ENCODE measurements at places on chromosomes 1 and 21.

GRCh38 chr1:184860535-184860934 lies 105.9 kb upstream of the EDEM3 start:
- no peak for DNase-seq

GRCh38 chr1:200353232-200353631 lies 56.6 kb downstream of the ZNF281 start:
- DNase-seq: no peak

- DNase-seq: no peak
Observed at GRCh38 chr1:33718186-33718585, 145.7 kb upstream of the HMGB4 start.

DNA sequence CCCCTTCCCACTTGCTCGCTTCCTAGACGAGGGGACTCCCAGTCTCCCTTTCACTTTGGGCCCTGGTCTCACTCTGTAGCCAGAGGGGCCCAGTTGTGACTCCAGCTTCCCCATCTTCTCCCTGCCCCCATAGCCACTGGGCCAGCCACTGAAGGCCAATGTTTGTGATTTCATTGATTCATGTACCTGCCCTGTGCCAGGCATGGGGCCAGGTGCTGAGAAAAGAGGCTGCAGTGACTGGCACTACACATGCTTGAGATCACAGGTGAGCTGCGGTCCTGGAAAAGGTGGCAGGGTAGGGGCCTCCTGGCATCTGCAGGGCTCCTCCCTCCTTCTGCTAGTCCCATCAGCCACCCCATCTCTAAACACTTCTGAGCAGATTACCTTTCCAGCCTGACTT lies 345.3 kb upstream of the VAMP3 start:
- DNase-seq: no peak

DNA sequence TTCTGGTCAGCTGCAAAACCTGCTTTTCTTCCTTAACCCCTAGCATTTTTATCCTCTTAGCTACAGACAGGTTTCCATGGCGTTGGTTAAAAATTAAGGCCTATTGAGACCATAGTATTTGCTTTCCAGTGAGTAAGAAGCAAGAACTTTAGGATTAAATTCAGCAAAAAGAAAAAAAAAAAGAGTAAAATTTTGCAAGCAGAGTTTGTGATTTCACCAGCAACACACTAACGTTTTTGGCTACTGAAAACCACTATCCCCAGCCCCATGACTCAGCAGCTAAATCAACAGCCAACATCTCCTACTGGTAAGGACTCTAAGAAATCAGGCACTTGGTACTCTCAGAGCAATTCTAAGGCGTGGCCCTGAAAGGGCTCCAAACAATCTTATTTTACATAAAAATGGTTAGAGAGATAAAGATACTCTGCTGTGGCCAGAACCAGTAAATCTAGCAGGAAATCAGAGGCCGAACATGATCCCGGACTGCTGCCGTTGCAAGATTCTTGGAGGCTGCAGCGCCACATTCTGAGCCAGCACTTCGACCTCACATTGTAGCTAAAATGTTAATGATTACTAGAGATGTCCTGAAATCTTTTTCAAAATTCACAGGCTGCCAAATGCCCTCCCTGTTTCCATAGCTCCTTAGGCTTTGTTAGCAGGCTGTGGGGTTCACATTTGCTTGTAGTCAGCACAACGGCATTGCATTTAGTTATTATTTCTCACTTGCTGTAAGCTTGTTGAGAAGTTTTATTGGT lies 1.6 kb upstream of the ENO1 start:
- DNase-seq: peak; percentile 84

DNA sequence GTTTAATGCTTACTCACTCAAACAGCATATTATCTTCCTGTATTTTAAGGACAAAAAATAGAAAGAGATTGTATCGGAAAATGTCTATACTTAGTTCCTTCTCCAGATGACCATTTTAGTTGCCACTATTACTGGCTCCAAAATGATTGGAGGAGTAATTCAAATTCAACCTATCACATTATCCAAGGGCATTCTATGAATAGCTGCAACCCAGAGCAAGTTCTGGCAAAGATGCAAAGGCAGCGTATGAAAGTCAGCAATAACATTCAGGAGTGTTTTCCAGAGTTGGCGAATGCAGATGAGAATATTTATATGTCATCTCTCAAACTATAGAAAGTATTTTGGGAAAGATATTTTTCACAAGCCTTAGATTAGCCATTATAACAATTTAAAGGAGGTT lies 389.8 kb upstream of the ADGRL2 start:
- no peak for DNase-seq

GRCh38 chr1:41475859-41476567 lies 8.5 kb downstream of the EDN2 start:
- DNase-seq: no peak

- DNase-seq: no peak
Observed at GRCh38 chr1:23650344-23650990, 41.1 kb upstream of the RPL11 start.

DNA sequence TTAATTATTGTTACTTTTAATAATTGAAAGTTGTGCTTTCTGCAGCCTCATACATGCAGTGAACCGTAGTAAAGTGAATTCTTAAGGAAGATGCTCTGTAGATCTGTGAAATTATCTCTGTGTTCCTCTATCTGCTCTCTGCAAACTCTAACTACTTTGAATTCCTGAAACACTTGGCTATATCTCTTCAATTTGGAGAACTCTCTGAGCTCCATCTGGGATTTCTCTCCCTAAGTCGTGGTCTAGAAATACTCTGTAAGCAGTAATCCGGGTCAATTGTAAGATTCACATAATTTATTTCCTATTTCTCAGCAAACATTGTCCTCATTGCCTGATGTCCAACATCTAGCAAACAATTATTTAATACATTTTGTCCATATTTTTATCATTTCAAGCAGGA lies 164.9 kb downstream of the USH2A start:
- no peak for DNase-seq

DNA sequence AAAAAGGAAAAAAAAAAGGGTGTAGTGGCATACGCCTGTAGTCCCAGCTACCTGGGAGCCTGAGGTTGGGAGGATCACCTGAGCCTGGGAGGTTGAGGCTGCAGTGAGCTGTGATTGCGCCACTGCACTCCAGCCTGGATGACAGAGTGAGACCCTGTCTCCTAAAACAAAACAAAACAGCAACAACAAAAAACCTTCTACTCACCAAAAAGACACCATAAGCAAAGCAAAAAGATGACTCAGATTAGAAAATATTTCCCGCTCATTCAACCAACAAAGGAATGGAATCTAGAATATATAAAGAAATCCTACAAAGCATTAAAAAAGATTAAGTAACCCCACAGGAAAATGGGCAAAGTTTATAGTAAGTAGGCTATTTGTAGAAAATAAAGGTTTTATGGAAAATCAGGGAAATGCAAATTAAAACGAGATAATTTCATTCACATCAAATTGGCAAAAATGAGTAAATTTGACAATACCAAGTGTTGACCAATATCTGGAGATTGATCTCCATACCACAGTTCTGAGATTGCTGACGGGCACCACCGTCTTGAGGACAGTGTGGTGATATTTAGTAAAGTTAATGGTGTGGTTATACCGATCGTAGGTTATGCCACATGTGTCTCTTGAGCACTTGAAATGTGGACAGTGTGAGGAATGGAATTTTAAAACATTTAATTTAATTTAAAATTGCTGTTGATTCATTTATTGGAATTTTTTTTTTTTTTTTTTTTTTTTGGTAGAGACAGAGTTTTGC lies 54.0 kb downstream of the PIK3CD start:
- peak; percentile 50 for DNase-seq

- DNase-seq: no peak
Observed at GRCh38 chr1:207084232-207084631, 4.4 kb upstream of the C4BPB start.

DNA sequence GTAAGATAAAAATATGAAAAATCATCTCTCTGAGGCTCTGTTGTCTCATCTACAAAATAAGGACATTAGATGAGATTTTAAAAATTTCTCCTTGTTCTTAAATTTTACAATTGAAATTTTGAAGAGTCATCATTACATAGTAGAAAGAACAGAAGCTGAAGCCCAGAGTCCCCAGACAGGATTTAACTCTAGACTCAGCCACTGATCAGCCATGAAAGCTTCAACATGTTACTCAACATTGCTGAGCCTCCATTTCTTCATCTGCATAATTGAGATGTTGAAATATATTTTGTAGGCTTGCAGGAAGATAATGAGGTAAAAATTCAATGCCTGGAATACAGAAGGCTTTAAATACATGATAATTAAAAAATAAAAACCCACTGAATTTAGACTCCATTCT lies 633.3 kb downstream of the LMO4 start:
- DNase-seq: no peak

DNA sequence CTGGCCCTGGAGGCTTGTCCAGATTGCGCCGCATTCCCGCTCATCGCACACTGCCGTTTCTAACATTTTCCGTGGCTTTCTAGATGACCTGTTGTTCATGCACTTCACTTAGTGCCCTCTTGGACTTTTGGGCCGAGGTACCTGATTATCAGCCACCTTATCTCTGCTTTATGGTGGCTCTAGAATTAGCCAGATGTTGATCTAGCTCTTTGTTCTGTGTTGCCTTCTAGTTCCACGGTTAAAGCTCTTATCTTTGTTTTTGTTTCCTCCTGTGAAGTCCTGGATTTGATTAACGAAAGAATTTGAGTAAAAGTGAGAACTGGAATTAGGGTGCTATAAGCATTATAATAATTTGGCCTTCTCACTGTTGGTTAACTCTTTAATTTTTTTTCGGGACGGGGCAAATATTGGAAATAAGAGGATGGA lies 945 bp downstream of the RNPEP start:
- no peak for DNase-seq

DNA sequence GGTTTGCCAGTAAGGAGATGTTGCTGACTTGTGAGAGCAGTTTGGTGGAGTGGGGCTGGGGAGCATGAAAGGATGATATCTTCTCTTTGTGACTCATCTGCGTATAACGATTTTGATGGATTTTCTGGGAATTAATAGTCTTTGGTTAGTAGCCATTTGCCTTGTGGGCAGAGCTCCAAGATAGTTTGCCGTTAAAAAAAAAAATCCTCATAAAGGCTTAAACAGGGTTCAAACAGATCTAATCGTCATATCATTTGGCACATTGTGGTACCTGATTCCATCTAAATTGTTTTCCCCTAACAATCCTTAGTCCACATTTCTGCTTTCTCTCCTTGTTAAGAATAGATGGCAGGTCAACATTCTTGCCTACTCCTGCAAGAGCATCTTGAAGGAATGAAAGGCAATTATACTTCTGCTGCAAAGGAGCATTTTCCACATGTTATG lies 168.0 kb downstream of the PPP1R12B start:
- DNase-seq: no peak

DNA sequence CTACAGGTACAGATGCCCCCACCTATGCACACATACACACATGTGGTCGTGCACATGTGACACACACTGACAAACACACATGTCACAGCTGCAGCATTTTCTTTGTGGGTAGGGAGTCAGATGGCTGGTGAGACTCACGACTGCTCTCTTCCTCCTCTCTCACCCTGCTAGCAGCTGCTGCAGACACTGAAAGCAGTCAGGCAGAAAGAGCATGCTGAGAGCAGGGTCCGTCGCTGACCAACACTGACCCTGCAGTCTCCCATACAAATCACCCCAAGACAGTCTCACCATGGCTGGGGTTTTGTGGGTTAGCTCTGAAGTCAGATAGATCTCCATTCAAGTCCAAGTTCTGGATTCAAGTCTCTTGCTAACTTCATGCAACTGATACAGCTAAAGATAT lies 188.3 kb downstream of the ASTN1 start:
- DNase-seq: no peak

- DNase-seq: no peak
Observed at GRCh38 chr21:24372506-24372905, 1234.8 kb downstream of the MRPL39 start.

- no peak for DNase-seq
Observed at GRCh38 chr1:47883963-47884362, 113.2 kb downstream of the TRABD2B start.

DNA sequence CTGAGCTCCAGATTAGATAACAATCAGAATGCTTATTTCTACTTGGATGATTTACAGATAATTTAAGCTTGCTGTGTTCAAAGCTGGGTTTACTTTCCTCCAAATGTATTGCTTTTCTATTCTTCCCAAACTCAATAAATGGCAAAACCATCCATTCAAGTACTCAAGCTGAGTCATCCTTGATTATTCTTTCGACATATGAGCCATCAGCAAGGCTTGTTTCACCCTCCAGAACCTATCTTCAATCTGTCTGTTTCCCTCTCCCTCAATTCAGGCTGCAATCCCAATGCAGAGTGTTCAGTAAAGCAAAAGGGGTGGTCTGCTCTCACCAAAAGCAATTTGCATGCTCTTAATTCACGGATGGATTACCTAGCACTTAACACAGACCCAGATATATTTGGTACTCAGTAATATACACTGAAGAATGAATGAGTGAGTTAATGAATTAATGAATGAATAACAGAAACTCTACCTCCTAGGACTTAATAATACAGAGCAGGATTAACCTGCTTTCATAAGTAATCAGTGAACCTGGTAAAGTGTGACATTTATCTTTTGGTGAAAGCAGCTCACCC lies 41.9 kb downstream of the DDR2 start:
- DNase-seq: no peak

DNA sequence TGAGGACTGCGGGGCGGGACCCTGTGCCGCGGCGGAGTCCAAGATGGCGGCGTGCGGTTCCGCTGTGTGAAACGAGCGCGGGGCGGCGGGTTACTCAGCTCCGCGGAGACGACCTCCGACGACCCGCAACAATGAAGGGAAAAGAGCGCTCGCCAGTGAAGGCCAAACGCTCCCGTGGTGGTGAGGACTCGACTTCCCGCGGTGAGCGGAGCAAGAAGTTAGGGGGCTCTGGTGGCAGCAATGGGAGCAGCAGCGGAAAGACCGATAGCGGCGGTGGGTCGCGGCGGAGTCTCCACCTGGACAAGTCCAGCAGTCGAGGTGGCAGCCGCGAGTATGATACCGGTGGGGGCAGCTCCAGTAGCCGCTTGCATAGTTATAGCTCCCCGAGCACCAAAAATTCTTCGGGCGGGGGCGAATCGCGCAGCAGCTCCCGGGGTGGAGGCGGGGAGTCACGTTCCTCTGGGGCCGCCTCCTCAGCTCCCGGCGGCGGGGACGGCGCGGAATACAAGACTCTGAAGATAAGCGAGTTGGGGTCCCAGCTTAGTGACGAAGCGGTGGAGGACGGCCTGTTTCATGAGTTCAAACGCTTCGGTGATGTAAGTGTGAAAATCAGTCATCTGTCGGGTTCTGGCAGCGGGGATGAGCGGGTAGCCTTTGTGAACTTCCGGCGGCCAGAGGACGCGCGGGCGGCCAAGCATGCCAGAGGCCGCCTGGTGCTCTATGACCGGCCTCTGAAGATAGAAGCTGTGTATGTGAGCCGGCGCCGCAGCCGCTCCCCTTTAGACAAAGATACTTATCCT lies 430 bp downstream of the RBM15 start:
- DNase-seq: peak; percentile 73

GRCh38 chr1:19582318-19582717 lies 61.8 kb upstream of the NBL1 start:
- DNase-seq: peak; percentile 79

GRCh38 chr1:28099050-28099769 lies 10.8 kb upstream of the EYA3 start:
- no peak for DNase-seq

GRCh38 chr1:40784771-40785151 lies 1.2 kb downstream of the KCNQ4 start:
- DNase-seq: no peak

GRCh38 chr1:50208756-50209155 lies 100.0 kb downstream of the ELAVL4 start:
- DNase-seq: no peak

- no peak for DNase-seq
Observed at GRCh38 chr1:219687779-219688178, 74.9 kb upstream of the ZC3H11B start.

Data from activated CD4-positive, alpha-beta T cell treated with anti-CD3 and anti-CD28 coated beads, Interleukin-2, Interleukin-6, amounts not matched to agents 100 ng/mL and 50 ng/mL, durations not matched to agents 16 hours and 8 hours (primary cell).